ENCODE measurements at places on chromosomes 7 and 10.

DNA sequence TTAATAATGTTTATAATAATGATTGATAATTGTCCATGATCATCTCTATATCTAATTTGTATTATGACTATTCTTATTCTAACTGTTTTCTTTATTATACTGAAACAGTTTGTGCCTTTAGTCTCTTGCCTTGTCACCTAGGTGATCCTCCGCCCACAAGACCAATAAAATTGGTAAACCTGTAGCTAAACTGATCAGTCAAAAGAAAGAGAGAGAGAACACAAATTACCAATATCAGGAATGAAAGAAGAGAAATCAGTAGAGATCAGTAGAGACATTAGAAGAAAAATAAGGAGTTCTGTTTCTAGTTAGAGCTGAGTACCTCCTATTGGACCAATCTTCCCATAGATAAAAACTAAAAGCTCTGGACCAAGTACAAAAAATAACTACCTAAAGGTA, 6.1 kb upstream of the COA1 start:
- DNase-seq: no peak

DNA sequence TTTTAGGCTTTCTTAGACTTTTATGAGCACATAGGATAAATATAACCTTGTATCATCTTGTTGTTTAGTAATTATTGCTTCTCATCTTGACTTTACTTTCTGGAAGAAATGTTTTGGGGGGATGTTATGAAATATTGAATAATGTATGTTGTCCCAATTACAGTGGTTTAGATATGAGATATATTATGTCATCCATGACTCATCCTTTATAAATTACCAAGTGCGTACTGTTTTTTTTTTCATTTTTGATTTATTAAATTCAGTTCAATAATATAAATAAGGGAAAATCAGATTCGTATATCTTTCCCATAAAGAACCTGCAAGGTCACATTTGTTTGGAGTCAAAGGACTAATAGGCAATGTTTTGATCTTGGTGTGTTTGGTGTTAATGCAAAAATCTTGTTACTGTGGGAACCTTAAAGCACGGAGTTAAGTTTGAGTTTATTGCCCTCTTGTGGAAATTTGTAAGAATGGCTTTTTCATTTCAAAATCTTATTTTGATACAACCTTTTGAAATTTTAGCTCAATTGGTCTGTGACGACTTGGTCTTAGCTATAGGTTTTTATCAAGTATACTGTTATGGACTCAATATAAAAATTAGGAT, 108.6 kb downstream of the SRI start:
- peak; percentile 29 for DNase-seq

GRCh38 chr10:63093227-63093626, 39.9 kb upstream of the NRBF2 start:
- no peak for DNase-seq

DNA sequence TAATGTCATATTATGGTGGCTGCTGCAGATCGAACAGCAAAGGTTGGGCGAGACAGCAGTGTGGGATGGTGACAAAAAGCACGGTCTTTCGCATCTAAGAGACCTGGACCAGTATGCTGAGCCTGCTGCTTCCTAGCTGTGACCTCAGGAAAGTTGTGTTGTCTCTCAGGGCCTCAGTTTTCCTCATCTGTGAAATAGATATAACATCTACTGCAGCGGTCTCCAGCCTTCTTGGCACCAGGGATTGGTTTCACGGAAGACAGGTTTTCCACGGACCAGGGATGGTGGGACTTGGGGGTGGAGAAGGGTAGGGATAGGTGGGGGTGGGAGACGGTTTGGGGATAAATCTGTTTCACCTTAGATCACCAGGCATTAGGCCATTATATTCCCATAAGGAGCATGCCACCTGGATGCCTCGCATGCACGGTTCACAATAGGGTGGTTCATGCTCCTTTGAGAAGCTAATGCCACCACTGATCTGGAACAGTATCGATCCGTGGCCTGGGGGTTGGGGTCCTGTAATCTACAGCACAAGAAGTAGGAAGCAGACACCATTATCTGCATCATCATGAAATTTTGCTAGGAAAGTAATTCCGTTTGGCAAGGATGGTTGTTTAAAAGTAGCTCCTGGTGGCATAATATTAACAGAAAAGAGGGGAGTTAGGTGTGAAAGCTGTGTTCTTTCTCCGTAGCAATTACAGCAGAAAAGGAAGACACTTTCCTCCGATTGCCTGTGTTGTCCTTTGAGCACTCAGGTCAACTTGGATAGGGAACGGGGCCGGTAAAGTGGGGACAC, 10.8 kb downstream of the KLF6 start:
- DNase-seq: no peak

DNA sequence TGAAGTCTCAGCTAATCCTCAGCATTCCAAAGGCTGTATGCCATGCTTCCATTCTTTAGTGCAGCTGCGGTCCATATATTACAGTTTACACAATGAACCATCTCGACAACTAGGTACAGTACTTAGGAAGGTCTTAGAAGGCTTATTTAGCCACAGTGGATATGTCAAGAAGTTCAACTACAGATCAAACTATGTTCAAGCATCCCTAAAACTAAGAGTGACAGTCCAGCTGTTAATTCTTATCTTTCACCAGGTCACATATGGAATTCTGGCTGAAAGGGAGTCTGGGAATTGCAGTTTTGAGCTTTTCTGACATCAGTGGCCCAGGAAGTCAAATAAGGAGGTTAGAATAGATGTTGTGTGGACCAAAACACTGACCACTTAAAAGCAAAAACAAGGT, 106.8 kb downstream of the SDHAF3 start:
- DNase-seq: no peak

DNA sequence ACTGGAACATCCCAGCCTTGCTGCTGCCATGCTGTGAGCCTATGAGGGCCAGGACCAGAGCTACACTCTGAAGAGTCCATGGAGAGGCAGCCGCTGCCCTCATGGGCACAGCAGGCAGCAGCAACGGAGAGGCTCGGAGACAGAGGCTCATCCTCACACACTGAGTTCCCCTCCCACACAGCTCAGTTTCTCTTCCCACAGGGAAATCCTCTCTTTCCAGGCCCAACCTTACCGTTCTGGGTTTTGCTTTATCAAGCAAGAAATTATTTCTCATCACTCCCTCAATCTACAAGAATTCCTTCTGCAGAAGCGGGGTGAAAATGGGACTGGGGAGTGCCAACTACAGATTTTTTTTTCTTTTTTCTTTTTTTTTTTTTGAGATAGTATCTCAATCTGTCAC, 36.6 kb downstream of the GOLGA7B start:
- no peak for DNase-seq

DNA sequence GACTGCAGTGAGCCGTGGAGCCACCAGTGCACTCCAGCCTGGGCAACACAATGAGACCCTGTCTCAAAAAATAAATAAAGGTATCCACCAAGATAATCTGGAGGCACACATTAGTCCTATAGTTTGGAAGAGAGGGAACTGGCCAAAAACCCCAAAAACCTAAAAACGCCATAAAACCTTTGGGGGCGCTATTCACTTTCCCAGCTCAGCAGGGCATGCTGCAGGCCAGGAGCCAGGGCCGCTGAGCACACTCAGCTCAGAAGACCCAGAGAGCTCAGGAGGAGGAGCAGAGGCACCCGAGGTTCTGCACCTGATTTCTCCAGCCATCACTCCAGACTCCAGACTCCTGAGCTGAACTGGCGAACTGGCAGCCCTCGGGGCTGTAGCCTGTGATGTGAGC, 167.2 kb upstream of the IMMP2L start:
- DNase-seq: no peak
